ENCODE measurements at places on chromosomes 5 and 9.

DNA sequence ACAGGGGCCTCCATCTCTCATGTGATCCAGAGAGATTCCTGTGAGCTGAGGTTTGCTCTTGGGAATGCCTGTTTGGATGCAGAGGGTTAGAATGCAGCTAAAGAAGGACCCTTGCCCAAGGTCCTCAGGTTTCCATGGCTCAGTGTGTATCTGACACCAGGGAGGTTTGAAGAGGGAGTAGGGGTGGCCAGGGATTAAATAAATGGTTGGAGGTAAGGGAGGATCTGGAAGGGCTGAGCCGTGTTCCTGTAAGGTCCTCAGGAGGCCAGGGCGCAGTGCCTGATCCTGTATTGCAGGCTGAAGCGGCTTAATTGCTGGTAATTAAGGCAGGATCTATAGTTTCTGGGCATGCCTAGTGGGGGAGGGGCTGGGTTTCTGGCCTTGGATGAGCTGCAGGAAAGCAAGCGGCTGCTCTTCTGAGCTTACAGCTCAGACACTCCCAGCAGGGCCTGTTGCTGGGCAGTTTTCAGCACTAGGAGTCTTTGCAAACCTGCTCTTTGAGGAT is 41.5 kb upstream of the MAP1B start:
- DNase-seq = no peak

GRCh38 chr5:91048073-91048472 is 335.0 kb downstream of the ARRDC3 start:
- no peak for DNase-seq

DNA sequence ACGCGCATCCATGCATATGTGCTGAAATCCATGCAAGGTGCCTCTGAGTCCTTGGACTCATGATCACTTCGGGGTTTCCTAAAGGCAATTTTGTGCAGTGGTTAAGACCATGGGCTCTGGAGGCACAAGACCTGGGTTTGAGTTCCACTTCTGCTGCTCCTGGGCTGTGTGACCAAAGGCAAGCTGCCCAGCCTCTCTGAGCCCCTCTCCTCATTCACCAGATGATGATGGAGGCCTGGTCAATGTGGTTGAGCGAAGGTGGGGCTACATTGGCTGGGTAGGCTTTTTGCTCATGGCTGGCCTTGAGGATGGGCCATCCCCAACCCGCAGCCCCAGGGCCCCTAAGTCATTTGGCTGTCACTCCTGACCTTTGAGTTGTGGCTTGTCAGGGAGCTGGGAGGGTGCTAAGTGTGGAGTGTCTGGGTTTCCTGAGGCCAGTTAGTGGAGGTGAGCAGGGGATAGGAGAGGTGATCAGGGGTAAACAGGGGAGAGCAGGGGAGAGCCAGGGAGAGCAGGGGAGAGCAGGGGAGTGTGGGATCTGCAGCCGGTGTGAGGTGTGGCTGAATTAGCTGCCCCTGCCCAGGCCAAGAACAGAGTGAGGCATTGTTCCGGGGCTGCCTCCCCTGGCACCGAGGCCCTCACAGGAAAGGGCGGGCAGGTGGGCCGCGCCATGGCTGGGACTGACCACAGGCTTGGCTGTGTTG is 64.6 kb upstream of the SYNPO start:
- DNase-seq = no peak

DNA sequence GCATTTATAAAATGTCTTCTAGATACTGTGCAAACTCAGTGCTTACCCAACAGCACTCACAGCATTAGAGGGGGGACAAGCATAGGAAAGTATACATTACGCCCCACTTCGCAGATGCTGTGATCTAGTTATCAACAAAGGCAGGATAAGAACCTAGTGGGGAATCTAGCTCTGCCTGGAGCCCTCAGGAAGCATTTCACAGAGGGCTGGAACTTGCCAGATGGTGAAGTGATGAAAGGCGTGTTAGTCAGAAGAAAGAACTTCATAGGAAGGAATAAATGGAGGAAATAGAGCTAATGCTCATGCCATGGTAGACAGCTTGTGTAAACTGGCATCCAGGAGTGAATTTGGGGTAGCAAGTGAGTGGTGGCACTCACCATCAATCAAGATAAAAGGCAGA is 25.8 kb downstream of the DIRAS2 start:
- no peak for DNase-seq

GRCh38 chr9:105421154-105421553 is 26.7 kb upstream of the FSD1L start:
- no peak for DNase-seq

DNA sequence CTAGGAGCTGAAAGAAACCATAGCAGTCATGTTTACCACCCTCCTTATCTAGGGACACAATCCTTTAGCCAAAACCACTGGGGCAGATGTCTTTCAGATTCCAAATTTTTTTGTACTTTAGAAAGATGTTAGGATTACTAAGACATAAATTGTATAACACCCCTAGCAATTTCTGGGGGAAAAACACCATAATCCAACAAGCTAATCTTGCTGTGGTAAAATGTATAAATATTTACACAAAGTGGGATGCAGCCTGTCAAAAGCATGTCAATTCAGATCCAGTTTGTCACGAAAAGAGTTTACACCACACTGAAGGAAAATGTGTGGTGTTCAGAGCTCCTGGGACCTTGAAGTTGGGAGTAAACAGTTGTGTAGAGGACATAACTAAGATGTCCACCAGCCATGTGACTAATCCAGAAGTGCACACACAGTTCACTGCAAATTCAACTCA is 274.3 kb downstream of the ADAMTSL1 start:
- DNase-seq = no peak

- DNase-seq = no peak
Measured at GRCh38 chr9:12155401-12156134, 537.6 kb upstream of the TYRP1 start.

DNA sequence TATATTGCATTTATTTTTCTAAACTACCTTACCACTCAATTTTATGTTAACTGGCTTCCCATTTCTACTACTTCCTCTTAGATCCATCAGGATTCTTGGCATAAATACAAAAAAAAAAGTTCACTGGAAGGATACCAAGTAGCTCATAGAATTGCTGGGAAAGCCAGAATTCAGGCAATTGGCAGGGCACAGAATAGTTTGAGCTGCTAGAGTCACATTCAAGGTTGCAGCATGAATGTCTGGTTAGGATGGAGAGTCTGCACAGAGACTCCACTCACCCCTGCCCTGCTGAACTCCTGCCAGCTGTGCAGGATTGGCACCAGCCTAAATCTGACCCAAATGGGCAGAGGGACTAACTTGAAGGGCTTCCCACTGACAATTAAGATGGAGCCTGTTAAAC is 4.9 kb upstream of the AMACR start:
- DNase-seq = no peak

GRCh38 chr9:76302947-76303550 is 91.2 kb downstream of the RFK start:
- DNase-seq = no peak

DNA sequence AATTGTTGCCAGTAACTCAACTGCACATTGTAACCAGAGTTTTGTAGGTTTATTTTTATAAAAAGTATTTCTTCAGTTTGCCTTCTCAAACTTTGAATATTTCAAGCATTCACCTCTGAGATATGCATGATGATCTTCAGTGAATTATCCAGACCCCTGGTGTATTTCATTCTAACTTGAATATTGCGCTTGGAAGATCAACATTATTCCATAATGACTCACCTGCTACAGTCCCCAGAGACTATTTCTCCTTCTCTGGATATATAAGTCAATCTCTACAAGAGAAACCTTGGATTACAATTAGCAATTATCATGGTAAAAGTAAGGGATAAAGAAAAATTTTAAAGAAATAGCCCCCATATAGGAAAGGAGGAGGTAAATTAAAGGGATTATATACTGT is 1041.0 kb downstream of the TLE1 start:
- DNase-seq = no peak

DNA sequence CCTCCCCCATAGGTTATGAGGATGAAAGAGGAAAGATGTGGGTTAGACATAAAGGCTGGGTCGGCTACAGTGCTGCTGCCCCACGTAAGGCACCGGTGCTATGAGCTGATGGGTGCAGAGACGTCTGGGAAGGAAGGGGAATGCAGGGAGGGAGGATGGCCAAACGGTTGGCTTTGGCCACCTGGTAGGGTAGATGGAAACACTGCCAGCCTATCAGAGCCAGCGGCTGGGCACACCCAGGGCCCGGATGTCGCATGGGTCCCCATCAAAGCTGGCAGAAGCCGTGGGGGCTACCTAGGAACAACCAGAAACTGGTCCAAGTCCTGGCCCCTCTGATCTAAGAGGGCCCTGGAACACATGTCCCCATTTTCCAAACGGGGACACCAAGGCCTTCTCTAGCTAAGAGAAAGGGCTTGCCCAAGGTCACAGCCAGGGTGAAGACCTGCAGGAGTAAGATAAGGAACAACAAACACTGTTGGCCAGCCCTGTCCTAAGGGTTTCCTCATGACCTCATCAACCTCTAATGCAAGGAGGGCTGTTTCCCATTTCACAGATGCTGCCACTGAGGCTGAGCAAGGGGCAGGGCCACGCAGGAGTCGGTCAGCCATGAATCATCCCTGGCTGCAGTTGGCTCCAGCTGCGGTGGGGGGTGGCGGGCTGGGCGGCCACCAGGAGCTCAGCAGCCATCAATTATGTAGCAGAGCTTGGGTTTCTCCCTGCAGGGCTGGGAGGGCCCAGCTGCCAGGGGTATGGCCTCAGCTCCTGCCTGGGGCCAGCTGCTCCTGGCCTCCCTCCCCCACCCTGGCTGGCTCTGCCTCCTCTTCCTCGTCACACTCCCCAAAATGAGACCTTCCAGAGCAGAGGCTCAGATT is 4.9 kb downstream of the SH3GLB2 start:
- DNase-seq = no peak

DNA sequence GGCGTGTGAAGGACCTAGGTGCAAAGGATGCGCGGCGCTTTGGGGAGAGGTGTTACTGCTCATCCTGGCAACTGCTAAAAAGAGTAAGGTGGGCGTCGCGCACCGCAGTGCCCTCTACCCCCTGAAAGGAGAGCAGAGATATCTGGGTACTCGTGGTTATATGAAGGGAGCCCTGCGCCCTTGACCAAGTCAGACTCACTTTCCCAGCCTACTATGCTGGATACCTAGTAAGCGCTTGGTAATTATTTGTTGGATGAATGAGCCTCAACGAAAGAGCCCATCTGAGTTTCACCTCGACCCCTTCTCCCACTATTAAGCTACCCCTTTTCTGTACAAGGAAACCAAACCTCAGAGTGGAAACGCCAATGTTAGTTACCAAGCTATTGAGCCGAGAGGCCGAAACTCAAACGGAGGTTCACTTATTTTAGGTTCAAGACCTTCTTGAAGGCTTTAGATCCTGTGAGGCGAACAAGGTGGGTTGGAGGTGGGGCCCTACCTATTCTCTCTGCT is 8.0 kb downstream of the LHX6 start:
- DNase-seq = no peak

- DNase-seq = no peak
Measured at GRCh38 chr5:118461436-118461835, 526.9 kb downstream of the DTWD2 start.

DNA sequence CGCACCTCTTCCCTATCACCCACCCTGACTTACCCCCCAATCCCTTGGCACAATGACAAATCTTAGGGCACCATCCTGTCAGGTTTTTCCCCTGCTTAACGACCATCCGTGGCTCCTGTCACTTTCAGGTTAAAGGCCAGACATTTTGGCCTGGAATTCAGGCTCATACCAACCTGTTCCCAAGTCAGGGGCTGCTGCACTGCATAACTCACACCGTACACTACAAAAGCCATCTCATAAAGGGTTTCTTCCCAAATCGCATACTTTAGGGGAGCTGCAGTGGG is 7.5 kb upstream of the AKNA start:
- no peak for DNase-seq

- DNase-seq = no peak
Measured at GRCh38 chr5:159877894-159878448, 38.3 kb upstream of the ADRA1B start.

- no peak for DNase-seq
Measured at GRCh38 chr9:12554636-12555035, 138.5 kb upstream of the TYRP1 start.

- DNase-seq = no peak
Measured at GRCh38 chr9:75069171-75069570, 18.8 kb downstream of the NMRK1 start.

- no peak for DNase-seq
Measured at GRCh38 chr5:113293975-113294310, 140.8 kb downstream of the TSSK1B start.

GRCh38 chr5:73853091-73853490 is 227.1 kb downstream of the ARHGEF28 start:
- DNase-seq = no peak

- DNase-seq = no peak
Measured at GRCh38 chr5:93407454-93407853, 173.6 kb downstream of the NR2F1-AS1 start.

DNA sequence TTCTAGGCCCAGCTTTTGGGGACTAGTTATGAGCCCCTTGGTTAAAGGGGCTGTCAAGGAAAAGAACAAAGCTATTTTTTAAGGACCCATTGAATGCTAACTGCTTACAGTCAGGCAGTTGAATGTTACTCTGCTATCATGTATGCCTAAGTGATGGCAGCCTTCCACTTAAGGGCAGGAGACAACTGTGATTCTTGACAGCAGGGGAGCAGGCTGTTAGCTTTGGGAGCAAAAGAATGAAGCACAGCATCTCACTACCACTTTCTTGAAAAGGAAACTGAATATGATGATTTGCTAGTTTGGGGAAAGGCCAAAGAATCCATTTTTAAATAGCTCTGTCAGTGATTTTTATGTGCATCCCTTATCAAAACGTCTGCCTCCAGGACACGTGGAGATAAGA is 221.6 kb downstream of the SH3GL2 start:
- DNase-seq = no peak

GRCh38 chr5:103546858-103547257 is 15.7 kb downstream of the NUDT12 start:
- no peak for DNase-seq

DNA sequence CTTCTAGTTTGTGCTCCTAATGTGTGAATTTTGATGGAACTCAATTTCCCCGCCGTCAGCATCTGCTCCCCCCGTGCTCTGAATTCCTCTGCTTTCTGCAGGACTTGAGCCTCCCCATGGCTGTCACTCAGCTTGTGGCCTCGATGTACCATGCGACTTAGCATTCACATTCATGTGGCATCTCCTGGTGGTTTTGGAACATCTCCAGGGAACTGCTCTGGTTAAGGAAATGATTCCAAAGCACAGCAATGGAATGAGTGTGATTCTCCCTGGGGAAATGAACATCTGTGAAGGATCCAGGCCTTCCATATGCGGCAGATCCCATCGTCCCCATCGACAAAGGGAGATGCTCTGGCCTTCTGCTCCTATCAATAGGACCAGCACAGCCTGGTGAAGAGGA is 119.0 kb downstream of the ENTREP1 start:
- DNase-seq = no peak

GRCh38 chr9:1875251-1875851 is 139.8 kb upstream of the SMARCA2 start:
- DNase-seq = no peak

- DNase-seq = no peak
Measured at GRCh38 chr5:178334861-178335260, 102.3 kb upstream of the PHYKPL start.
